Stimulated activated CD8-positive, alpha-beta memory T cell treated with anti-CD3 and anti-CD28 coated beads, Interleukin-7, amount 100 ng/mL, for 1 hour (primary cell): ENCODE measurements at places on chromosomes 5 and 9.

- no peak for DNase-seq
Measured at GRCh38 chr5:10246761-10247160, 2.9 kb downstream of the ATPSCKMT start.

GRCh38 chr9:133682818-133683585 lies 46.8 kb downstream of the DBH start:
- DNase-seq, result no peak

- no peak for DNase-seq
Measured at GRCh38 chr9:91332546-91333231, 29.0 kb downstream of the AUH start.

- no peak for DNase-seq
Measured at GRCh38 chr5:154701181-154701580, 54.0 kb upstream of the LARP1 start.

- DNase-seq, result no peak
Measured at GRCh38 chr5:15943487-15943886, 236.1 kb downstream of the MARCHF11 start.
